ENCODE measurements at places on chromosomes 7 and 10.

DNA sequence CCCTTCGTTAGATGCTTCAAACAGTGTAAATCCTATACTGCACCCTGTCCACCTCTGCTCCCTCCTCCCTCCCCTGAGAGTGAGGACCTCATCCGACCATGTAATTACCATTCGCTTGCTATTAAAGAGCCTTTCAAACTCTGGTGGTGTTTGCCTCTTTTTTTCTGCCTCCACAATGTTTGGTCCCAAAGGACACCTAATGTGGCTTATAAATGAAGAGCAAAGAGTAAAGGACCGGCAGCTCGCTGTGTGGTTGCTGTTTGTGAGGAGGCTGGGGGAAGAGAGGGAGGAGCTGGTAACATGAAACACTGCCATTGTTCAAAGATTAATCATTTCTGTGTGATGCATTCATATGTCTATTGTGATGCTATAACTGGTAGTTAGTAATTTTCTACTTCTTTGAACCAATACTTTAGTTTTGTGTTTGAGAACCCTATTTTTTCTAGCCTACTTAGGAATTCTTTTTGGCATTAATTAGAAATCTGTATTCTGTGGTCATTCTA lies 27.9 kb downstream of the MTURN start:
- H3K36me3 ChIP-seq: no peaks in the 10 kb centered on the region
- H3K27me3 ChIP-seq: no peaks in the 10 kb centered on the region
- DNase-seq: peak; percentile 70
- peak overlapping the region; percentile 51 for H3K27ac ChIP-seq

- no peak overlapping the region for H3K4me3 ChIP-seq
- H3K27me3 ChIP-seq: no peaks in the 10 kb centered on the region
- no peaks in the 10 kb centered on the region for H3K36me3 ChIP-seq
- no peak overlapping the region for H3K27ac ChIP-seq
- DNase-seq: no peak
Measured at GRCh38 chr7:1987084-1987535, 245.6 kb downstream of the MAD1L1 start.

GRCh38 chr7:96667026-96667425 lies 42.6 kb downstream of the SEM1 start:
- H3K4me1 ChIP-seq: no peaks in the 10 kb centered on the region

GRCh38 chr7:94908323-94909178 lies 1.2 kb downstream of the PPP1R9A start:
- no peaks in the 10 kb centered on the region for H3K36me3 ChIP-seq
- H3K27me3 ChIP-seq: no peaks in the 10 kb centered on the region
- H3K4me3 ChIP-seq: peak overlapping the region; percentile 71
- H3K4me1 ChIP-seq: peaks cover 6% of the 10 kb centered on the region
- no peak overlapping the region for H3K27ac ChIP-seq

DNA sequence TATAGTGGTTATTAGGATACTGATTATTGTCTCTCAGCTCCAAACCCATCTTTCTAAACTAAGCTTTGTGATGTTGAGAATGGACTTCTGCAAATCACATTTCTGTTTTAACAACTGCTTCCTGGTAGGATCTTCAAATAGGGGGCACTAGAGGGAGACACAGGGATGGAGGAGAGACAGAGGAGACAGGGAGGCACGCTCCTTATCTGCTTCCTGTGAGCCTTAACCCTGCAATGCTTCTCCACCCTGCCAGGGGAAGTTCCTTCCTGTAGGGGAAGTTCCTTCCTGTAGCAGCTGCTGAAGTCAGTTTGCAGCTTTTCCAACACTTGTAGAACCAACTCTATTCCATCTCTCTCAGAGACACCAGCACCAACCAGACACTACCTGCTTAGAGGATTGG lies 847.2 kb downstream of the CCSER2 start:
- H3K4me1 ChIP-seq: no peaks in the 10 kb centered on the region
- no peak for DNase-seq
- H3K27me3 ChIP-seq: no peaks in the 10 kb centered on the region
- no peak overlapping the region for H3K4me3 ChIP-seq
- H3K27ac ChIP-seq: no peak overlapping the region

Data from astrocyte (in vitro differentiated cells and primary cell).